ENCODE measurements at places on chromosomes 13 and 19.

DNA sequence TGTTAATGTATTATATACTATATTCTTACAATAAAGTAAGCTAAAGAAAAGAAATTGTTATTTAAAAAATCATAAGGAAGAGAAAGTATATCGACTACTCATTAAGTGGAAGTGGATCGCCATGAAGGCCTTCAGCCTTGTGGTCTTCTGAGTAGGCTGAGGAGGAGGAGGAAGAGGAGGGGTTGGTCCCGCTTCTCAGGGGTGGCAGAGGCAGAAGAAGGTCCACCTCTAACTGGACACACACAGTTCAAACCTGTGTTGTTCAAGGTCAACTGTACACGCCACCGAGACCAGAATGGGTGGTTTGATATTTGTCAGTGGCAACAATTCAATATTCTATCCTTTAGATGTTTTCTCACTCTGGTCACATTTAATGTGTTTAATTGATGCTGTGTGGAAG, 67.2 kb downstream of the ALOX5AP start:
- DNase-seq: no peak

DNA sequence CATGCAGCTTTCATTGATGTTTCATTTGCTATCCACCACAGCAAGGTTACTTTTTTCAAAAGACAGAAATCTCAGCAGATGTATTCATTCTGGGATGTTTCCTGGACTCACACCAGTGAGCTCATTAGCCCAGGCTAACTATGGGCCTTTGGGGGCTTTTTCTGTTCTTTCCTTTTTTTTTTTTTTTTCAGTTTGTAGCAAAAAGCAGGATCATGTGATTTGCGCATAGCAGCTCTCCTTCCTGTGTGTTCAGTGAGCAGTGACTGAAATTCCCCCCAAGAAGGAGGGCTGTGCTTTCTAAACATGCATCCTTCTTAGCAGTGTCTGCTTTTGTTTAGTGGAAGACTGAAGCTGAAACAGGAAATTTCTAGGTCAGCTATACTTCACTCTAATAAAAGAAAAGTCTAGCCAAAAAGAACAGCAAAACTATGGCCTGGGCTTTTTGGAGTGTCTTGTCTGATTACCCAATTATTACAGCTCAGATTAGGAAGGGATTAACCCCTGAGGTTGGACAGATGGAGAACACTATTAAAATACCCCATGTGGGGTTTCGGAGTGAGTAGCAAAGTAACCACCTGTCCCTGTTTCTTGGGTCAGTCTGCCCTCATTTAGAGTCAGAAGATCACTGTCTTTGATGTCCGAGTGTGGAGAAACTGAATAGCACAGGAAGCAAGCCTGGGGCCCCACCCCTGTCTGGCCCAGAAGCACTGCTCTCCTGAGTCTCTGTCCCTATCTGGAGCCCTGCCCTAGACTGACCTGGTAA, 8.9 kb upstream of the AMER2 start:
- DNase-seq: no peak

DNA sequence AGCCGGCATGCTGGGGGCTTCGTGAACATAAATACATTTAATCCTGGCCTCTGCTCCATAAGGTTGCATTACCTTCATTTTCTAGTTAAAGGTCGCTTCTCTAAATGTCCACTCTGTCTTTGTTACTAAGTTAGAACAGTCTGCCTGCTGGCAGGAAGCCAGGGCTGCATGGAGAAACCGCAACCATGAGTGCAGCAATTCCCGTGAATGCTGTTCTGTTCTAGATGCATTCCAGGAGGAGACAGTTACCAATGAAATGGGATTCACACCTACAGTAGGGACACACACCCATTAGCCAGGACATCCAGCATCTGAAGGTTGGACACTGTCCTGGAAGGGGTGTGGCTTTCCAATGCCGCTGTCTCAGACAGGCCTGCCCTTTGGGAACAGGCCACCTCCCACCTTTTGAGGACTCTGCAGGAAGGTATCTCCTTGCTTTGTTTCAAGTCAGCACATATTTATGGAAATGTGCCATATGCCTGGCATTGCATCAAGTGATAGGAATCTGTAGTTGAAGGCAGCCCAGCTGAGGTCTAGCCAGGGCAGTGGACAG, 129.7 kb downstream of the SLC7A1 start:
- DNase-seq: no peak

DNA sequence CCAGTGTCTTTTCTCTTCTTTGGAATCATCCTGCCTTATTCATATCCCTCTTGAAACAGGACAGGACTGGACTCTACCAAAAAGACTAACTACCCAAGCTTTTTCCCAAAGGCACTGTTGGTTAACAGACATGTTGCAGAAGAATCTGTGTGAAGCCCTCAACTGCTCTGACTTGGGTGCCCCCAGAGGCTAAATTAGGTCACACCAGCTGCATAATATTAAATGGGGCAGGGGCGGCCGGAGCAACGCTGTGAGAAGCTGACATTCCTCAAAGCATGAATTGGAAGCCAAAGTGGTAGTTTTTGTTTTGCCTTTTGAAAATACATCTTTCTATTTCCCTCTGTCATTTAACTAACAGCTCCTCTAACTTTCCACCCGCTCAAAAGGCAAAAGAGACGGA, 185.9 kb downstream of the LHFPL6 start:
- DNase-seq: no peak

- no peak for DNase-seq
Observed at GRCh38 chr19:55253842-55254624, 4.8 kb downstream of the PPP6R1 start.
